KG1 (cell line): ENCODE measurements at places on chromosomes 16 and 17.

GRCh38 chr17:8158267-8159031, 4.3 kb downstream of the VAMP2 start:
- peak; percentile 9 for DNase-seq

DNA sequence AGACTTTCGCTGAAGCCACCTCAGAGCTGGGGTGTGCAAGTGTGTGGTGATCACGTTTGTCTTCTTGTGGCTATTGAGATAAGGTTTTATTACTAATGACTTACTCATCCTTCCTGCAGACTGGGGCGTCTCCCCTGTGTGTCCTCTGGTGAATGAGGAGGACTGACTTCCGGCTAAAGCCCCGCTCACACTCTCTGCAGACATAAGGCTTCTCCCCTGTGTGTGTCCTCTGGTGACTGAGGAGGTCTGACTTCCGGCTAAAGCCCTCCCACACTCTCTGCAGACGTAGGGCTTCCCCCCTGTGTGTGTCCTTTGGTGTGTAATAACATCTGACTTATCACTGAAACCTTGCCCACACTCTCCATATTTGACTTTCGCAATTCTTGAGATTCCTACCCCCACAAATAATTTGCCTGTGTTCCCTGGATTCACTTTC, 19.4 kb downstream of the PRDM7 start:
- DNase-seq = no peak

- DNase-seq = no peak
These were observed 89.5 kb downstream of the CLEC16A start for GRCh38 chr16:11033629-11034420.

DNA sequence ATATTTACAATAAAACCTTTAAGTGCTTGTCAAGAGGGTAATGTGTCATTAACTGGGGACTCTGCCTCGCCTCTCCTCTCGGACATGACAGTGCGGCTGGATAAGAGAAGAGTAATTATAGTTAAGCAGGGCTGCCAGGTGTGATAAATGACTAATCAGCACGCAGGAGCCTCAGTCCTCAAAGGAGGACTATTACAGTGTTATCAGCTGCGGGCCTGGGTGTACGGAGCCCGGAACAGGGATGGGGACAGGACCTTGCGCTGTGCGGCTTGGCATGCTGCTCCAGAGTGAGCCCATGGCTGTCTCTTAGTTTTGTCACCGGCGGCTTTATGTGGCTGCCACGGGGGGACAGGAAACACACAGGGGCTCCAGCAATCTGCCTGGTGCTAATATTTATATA, 607.2 kb downstream of the MAF start:
- no peak for DNase-seq

- DNase-seq = no peak
These were observed 45.7 kb downstream of the TMEM186 start for GRCh38 chr16:8751481-8752311.

DNA sequence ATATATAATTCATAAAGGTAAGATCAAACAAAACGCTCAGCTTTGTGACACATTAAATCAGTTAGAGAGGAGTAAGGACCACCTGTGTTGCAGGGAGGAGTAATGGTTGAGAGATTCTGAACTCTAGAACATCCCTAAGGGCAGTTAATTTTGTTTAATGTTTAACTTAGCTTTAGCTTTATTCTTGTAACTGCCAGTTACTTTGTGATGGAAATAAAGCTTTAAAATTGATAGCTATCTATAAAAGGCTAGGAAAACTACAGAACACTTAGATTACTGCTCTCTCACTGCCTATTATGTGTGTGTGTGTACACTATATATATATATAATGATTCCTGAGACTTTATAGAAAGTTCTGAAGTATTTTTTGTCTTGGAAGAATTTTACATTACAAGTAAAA, 37.8 kb downstream of the PTRH2 start:
- DNase-seq = no peak

GRCh38 chr17:76826330-76827068, 41.7 kb upstream of the MGAT5B start:
- DNase-seq = no peak

- DNase-seq = no peak
These were observed 365.4 kb downstream of the XYLT1 start for GRCh38 chr16:17105239-17105797.

DNA sequence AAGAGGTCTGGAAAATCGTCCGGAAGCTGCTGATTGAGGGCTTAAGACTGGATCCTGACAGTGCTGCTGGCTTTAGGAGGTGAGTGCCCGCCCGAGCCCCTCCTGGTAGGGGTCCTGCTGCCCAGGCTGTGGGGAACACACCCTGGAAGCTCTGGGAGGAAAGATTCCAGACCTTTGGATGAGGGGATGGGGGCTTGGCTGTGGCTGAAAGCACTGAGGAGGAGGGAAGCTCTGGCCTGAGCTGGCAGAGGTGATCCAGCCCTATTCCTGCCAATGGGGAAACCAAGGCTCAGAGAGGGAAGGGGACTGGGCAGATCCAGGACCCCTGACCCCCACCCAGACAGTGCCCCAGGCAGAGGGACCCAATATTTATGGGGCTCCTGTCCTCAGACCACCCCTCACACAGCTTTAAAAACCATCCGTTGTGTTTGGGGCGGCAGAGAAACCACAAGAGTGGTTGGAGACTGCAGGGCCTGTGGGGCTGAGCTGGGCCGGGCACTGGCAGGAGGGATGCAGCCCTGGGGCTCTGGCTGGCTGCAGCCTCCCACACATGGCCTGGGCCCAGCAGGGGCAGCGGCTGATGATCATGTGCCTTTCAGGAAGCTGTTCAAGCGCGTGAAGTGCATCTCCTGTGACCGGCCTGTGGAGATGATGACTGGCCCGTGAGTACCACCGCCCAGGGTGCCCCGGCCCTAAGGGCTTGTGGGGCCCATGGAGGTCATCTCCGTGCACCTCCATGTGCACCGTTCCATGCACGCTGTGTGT, 22.8 kb downstream of the UBALD1 start:
- DNase-seq = no peak

- DNase-seq = no peak
These were observed 87.2 kb downstream of the LITAF start for GRCh38 chr16:11499295-11500089.

- no peak for DNase-seq
These were observed 4.6 kb downstream of the RASD1 start for GRCh38 chr17:17491546-17491988.

DNA sequence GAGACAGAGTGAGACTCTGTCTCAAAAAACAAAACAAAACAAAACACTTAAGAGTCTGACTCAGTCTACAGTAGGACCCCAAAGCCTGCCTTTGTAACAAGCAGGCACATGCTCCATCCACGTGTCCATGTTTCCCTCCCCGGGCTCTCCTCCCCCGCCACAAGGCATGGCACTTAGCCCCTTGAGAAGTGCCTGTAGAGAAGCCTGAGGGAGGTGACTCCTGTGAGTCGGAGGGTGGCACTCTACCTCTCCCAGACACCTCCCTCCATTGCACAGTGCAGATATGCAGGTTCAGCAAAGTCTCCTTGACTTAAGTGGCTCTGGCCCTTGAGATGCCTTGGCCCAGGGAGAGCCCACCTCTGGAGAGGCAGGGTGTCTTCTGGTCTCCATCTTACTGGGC, 6.8 kb downstream of the FHOD1 start:
- DNase-seq = no peak

DNA sequence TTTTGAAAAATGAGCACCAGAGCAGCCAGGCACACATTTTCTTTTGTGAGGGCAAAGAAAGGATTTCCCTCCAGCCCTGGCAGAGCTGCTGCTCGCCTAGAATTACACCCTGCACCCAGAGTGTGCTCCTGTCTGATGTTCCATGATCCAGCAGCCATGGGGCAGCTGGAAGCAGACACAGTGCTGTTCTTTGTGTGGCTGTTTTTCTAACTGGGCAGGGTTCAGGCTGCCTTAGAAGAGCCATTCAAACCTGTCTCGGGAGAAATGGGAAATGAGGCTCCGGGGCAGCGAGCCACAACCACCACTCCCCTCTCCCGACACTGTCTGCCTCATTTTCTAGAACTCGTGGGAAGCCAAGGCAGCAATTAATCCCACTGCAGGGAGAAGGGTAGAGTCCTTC, 28.9 kb downstream of the LITAF start:
- no peak for DNase-seq

- no peak for DNase-seq
These were observed 86.3 kb downstream of the SPECC1 start for GRCh38 chr17:20095336-20096080.

DNA sequence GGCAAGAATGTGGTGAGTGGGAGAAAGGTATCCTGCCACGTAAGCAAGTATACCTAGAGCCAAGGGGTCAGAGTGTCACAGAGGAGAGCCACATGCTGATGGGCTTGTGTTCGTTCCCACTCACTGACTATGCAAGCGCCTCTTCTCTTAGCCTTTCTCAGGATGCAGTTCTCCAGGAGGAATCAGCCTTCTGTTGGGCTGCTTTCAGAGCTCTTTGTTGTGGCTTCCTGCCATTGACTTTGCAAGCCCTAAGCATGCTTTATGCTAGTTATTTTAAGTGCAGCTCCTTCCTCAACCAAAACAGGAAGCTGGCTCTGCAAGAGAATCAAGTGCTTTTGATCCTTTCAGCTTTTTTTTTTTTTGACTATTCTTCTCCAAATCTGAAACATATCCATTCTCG, 66.6 kb downstream of the SIAH1 start:
- peak; percentile 36 for DNase-seq

GRCh38 chr17:67534941-67535340, 157.9 kb downstream of the PITPNC1 start:
- no peak for DNase-seq
